ENCODE measurements at places on chromosomes 6 and 20.

GRCh38 chr20:44120676-44121425, 66.1 kb downstream of the JPH2 start:
- DNase-seq: no peak

GRCh38 chr20:33408716-33409654, 7.7 kb upstream of the CDK5RAP1 start:
- DNase-seq: no peak

DNA sequence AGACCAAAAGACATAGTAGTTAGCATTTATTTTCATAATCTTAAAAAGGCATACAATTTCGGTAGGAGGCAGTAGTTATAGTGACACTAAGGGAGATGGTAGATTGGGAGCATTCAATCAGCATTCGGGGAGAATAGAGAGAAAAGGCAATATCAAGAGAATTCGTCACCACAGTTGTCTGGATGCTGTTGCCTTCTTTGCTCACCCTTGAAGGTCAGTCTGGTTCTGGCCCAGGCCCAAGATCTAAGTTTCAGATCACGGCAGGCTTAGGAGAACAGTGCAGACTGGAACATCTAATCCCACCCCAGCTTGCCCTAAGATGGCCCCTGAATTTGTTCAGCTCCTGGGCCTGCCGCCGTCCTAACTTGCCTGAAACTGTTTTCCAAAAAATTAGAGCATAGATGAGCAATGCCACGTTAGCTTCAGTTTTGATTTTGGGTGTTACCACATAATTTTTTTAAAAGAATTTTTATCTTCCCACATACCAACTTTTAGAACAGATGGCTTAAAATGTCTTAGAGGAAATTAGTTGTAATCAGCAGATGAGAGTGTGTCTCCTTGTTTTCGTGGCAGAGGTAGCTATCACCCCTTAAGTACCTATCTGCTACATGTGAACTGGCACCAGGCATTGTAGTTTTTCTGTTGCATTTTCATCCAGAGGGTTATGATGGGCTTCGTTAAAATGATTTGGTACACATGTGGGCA, 8.3 kb upstream of the CEP85L start:
- DNase-seq: no peak

GRCh38 chr6:116476002-116476678, 15.0 kb downstream of the CALHM6 start:
- no peak for DNase-seq

GRCh38 chr6:100678027-100678426, 203.1 kb downstream of the ASCC3 start:
- peak; percentile 38 for DNase-seq

DNA sequence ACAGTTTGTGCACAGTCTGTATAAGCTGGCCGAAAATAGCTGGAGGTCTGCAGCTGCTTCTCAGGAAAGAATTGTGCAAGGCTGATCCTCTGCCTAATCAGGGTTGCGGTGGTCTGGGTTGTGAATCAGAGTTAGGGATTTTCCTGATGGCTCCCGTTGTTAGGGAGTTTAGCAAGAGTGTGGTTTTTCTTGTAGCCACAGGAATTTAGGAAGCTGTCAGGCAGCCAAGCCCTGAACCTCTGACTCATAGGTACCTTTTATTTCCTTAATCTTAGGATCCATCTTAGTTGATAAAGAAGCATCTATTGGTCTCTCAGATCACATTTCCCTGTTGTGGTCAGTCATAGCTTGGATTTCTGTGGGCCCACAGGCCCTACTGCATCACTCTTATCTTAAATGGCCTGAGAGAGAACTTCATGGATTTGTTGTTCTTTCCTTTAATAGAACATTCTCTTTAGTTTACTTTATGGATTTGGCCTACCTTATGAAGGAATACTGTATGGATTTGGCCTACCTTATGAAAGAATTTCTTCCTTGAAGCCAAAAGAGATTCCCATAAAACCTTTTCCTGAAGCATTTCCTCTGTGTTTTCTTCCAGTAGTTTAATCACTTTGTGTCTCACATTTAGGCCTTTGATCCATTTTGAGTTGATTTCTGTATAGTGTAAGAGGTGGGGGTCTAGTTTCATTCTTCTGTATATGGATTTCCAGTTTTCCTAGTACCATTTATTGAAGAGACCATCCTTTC, 10.3 kb downstream of the KIF25 start:
- no peak for DNase-seq

DNA sequence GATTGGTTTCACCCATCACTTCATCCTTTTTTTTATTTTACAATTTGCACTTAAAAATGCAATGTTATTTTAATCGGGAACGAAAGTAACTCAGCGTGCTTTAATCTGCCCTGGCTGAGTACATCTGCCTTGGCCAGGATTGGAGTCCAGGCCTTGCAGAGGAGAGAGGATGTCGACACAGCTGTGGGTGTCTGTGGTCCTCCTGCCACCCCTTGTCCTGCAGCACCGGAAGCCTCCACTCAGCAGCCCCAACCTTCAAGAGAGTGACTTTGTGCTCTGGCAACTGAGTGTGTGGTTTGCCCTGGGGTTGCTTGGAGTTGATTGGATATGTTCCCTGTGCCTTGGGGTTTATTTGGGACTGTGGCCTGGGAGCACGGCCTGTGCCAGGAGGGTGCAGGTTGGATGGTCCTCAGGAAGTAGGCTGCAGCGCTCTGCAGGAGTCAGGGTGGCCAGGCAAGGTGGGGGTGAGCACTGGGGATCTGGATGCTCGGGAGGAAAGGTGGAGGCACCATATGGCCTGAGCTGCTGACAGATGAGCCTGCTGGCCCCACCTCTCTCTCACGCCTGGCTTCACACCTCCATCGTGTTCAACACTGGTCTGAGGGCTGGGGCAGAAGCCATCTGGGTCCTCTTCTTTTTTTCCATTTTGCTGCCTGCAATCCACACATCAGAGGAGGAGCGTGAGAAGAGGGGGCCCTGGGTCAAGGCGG, 4.3 kb downstream of the MYT1 start:
- DNase-seq: no peak

GRCh38 chr6:108608453-108609275, 47.9 kb downstream of the FOXO3 start:
- DNase-seq: no peak

DNA sequence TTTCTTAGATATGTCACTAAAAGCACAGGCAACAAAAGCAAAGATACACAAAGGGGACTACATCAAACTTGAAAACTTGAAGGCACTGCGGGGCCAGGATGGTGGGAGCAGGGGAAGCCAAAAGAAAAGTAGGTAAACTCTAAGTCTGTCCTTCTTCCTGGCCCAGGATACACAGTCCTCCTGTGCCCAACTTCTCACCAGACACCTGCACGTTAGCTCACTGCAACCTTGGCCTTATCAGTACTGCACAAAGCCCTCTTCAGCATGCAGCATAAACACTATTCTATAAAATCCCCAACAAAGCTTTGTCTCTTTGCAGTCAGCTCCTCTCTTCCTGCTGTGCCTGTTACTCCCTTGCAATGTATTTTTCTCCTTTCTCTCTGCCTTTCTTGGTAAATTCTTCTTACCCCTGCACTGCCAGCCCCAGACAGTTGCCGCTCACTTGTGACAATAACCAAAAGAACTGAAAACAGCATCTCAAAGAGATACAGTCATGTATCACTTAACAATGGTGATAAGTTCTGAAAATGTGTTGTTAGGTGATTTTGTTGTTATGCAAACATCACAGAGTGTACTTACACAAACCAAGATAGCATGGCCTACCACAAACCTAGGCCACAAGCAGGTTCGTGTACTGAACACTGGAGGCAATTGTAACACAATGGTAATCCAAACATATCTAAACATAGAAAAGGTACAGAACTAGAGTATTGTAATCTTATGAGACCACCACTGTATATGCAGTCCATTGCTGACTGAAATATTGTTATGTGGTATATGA, 51.2 kb downstream of the NINL start:
- no peak for DNase-seq

GRCh38 chr6:17965397-17965796, 22.0 kb downstream of the KIF13A start:
- DNase-seq: no peak

DNA sequence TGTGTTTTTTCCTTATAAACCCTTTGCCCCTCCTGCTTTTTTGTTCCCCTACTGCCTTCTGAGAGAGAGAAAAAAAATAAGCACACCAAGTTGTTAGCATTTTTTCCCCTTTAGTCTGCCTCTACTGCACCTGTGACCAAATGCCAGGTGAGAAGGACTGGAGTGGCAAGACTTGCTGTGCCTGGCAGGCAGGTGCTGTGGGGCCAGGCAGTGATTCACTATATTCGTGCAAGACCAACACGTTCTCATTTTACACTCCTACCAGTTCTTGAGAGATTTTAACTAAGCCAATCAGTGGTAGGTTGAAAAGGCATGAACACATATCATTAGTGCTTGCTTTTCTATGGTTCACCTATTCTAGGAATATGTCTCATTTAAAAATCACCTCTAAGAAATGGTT, 109.7 kb downstream of the FIG4 start:
- DNase-seq: no peak

- no peak for DNase-seq
Measured at GRCh38 chr6:123323452-123324329, 313.1 kb downstream of the TRDN start.

DNA sequence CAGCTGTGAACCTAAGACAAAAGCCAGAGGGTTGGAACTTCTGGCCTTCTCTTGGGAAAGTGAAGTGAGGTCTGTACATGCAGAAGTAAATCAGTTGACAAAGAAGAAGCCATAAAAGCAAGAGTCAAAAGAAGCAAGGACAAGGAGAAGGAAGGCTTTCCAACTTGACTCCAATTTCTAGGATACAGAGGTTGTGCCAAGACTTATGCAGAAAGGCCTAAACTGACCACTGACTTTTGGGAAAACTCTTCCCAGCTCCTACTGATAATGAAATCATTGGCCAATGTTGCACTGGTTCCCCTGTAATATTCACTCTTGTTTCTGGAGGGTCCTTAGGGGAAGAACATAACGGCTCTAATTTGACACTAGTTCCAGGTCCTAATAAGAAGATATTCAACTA, 29.3 kb upstream of the NT5E start:
- no peak for DNase-seq

DNA sequence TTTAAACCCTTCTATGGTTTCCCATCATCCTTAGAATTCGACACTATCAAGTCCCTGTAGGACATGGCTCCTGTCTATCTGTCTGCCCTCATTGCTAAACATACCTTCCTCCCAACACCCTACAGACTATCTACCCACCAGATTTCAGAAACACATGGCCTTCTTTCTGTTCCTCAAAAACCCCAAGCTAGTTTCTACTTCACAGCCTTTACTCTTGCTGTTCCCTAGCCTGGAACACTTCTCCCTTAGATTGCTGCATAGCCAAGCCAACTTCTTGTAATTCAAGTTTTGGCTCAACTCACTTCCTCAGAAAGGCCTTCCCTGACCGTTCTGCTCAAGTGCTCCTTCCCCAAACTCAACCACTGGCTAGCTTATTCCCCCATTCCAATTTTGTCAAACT, 156.2 kb downstream of the BTBD9 start:
- DNase-seq: no peak

DNA sequence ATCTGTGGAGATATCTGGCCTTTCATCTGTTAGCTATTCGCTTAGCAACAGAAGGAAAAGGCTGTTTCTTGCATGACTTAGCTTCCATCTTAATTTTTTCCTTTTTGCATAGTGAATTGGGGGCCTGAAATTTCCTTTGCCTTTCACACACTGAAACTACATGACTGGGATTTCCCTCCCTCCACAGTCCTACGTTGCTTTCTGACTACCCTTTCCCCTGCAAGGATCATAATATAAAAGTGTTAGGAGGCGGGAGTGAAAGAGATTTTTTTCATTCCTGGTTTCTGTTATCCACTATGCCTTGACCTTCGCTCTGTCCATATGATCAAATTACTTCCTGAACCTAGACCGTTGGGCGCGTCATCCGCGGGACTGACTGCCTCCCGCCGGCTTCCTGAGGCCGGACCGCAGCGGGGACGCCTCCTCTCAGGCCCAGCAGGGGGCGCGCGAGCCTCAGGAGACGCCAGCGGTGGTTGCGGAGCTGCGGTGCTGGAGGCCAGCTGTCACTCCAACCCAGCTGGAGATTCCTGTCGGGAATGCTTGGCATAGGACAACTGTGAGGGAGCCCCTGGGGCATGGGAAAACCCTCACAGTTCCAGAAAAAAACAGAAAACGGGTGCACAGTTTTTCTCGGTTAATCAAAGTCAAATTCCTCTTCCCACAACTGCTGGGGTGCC, 55.6 kb downstream of the MEP1A start:
- DNase-seq: peak; percentile 70

DNA sequence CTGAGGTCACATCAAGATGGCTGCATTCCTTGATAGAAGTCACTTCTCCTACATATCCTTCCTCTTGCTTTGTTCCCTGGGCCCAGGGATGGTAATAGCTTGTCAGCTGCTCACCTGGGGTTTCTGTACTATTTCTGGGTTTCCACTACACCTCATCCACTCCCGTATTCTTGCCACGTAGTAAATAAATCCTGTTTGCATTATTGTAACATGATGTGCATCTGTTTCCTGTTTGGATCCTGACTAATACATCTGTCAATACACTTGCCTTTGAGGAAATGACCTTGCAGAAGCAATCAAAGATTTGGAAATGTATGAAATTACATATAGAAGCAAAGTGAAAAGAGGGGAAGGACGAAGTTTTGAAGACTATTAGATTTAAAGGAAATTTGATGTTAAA, 619.0 kb downstream of the PHF3 start:
- DNase-seq: no peak

- DNase-seq: no peak
Measured at GRCh38 chr20:50095476-50096078, 17.4 kb downstream of the UBE2V1 start.

GRCh38 chr20:63025534-63026331, 19.0 kb upstream of the BHLHE23 start:
- DNase-seq: no peak

GRCh38 chr6:125193208-125193607, 39.6 kb downstream of the TPD52L1 start:
- DNase-seq: no peak

DNA sequence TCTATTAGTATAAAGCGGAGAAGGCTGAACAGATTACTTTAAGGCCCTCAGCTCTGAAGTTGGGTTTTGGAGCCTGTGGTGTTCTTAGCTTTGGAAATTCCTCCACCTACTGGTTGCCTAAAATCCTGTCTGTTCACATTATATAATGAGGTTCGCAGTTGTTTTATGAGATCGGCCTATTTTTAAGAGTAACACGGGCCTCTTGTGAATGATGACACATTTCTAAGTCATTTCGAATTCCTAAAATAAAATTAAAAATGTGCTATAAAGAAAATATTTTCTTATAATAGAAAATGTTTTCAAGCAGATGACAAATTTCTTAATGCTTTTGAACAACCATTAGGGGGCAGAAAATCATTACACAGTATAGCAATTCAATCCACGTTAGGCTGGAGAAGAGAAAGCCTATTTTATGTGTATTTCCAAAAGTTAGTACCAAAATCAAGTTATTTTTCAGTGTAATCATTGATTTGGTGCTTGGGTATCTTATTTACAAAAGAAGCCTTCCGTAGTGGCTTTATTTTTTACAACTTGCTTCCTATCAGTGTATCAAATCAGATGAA, 15.8 kb upstream of the FAM8A1 start:
- peak; percentile 68 for DNase-seq

DNA sequence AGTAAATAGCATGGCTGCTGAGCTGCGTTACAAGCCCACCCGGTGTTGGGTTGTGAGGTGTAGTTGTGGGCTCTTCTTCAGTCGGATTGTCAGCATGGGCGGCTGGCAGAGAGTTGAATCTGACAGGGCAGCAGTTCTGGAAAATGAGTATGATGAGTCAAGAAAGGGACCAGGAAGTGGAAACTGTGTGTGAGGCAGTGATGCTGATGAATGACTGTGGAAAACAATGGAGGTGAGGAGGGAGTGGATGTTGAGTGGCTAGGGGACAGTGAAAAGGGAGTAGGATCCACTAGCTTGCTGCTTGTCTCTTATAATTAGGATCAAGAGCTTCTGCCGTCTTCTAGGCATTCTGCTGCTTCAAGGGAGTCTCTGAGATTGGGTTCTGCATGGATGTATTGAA, 154.3 kb downstream of the ESR1 start:
- DNase-seq: no peak

GRCh38 chr20:64035933-64036345, at the start of gene C20orf204:
TSS of gene C20orf204 (plus strand) at chr20:64036182. CDS start at chr20:64036324, 142 bp downstream.
- no peak for DNase-seq

Data from spinal cord (tissue), 10 donors.